Activated B cell treated with CpG ODN at 0.5 μM for 24 hours (primary cell): ENCODE measurements at places on chromosomes 2 and 18. TPM values are rescaled to one million over a fixed set of nuclear protein-coding genes. Genes with fewer than 3 reads are reported as not detected.

Gene IER3IP1
- total RNA-seq, result 8.6 and 8.8 TPM in 2 replicates

Gene COX7A2L
- 84.2 and 86.4 TPM in 2 replicates for total RNA-seq

Gene NR4A2
- 6.7 and 7.5 TPM in 2 replicates for total RNA-seq

Gene CCNT2
- total RNA-seq, result 62.9 and 73.4 TPM in 2 replicates

Gene NDUFV2
- total RNA-seq, result 168 and 169 TPM in 2 replicates

Gene CCDC85A
- total RNA-seq, result not detected in 2 replicates

Gene STPG4
- total RNA-seq, result 0.60 and 1.0 TPM in 2 replicates

Gene NCKAP1
- 0.22 TPM in 1 of 2 replicates, not detected in the other for total RNA-seq

Gene ZNF513
- 30.1 and 32.8 TPM in 2 replicates for total RNA-seq

Gene CDH7
- total RNA-seq, result not detected in 2 replicates

Gene OST4
- 243 and 265 TPM in 2 replicates for total RNA-seq

Gene CTIF
- 9.3 and 9.7 TPM in 2 replicates for total RNA-seq

Gene ELOA2
- not detected in 2 replicates for total RNA-seq

- no peak overlapping the region for H3K27ac ChIP-seq
- no peaks in the 10 kb centered on the region for H3K4me1 ChIP-seq
- H3K4me3 ChIP-seq, result no peak overlapping the region
- DNase-seq, result no peak
Observed at GRCh38 chr2:73614105-73614504, 28.1 kb downstream of the NAT8 start.

DNA sequence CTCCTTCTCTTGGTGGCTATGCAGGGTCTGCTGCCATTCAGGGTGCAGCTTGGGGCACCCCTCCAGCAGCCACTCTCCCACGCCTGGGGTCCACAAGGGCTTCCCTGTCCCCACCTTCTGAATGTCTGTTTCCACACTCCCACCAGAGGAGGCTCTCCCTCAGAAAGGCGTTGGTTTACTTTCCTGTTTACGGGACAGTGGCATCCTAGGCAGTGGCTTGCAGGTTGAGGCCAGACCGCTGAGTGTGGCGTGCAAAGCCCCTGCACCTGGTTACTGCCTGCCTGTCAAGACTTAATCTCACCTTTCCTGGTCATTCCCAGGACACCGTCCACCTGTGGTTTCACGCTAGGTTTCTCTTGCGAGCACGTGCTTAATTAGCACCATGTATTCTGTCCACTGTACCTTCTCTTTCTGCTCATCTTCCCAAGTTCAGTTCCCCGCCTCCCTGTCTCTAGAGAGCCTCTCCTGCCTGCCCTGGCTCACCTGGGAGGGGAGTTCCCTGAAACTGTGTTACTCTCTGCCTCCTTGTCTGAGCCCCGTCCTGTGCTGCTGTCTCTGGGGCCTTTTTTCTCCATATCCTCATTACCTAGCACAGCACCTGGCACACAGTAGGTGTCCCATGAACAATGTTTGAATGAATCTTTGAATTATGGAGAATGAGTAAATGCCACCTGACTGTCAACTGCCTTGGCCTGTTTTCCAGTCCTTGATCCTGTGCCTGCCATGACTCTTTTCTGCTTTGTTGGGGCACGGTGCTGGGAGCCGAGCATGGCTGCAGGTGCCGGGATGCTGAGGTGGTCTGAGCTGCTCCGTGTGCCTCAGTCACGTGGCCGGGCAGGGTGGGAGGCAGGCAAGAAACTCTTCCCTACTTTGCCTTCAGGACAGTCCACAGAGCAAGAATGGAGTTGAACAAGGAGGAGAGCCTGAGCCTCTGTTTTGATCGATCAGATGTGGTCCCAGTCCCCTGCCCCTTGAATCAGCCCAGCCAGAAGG lies 56.4 kb downstream of the ARHGEF4 start:
- no peak overlapping the region for H3K4me3 ChIP-seq
- no peaks in the 10 kb centered on the region for H3K36me3 ChIP-seq
- no peak for DNase-seq
- no peak overlapping the region for H3K27ac ChIP-seq
- H3K4me1 ChIP-seq, result peaks cover 4% of the 10 kb centered on the region

DNA sequence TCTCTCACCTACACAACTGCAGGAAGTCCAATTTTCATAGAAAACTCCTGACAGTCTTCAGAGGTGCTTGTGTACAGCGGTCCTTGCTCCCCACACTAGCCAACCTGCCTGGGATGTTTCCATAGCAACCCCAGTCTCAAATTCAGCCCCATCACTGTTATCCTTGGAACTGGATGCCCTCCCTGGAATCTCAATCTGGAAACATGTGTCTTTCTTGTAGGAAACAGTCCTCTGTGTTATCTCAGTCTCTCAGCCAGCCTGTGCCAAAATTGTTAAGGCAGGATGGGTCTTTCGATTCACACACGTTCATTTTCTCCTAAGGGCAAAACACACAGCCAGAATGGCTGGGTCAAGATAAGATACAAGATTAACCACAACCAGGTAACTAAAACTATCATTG lies 295.5 kb upstream of the RND3 start:
- no peaks in the 10 kb centered on the region for H3K4me1 ChIP-seq
- no peak for DNase-seq
- no peaks in the 10 kb centered on the region for H3K36me3 ChIP-seq
- no peak overlapping the region for H3K4me3 ChIP-seq
- H3K27me3 ChIP-seq, result no peaks in the 10 kb centered on the region

DNA sequence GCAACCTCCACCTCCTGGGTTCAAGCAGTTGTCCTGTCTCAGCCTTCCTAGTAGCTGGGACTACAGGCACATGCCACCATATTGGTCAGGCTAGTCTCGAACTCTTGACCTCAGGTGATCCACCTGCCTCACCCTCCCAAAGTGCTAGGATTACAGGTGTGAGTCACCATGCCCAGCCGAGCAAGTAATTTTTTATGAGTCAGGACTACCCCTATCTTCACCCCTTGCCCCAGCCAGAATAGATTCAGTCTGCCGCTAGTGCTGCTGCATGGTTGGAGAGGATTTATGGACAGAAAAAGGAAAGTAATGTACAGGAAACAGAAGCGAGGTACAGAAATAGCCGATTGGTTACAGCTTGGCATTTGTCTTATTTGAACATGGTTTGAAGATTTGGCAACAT lies 48.9 kb downstream of the BMPR2 start:
- H3K36me3 ChIP-seq, result peaks cover 13% of the 10 kb centered on the region
- H3K27me3 ChIP-seq, result peaks cover 3% of the 10 kb centered on the region
- H3K27ac ChIP-seq, result no peak overlapping the region
- H3K4me1 ChIP-seq, result peaks cover 7% of the 10 kb centered on the region

DNA sequence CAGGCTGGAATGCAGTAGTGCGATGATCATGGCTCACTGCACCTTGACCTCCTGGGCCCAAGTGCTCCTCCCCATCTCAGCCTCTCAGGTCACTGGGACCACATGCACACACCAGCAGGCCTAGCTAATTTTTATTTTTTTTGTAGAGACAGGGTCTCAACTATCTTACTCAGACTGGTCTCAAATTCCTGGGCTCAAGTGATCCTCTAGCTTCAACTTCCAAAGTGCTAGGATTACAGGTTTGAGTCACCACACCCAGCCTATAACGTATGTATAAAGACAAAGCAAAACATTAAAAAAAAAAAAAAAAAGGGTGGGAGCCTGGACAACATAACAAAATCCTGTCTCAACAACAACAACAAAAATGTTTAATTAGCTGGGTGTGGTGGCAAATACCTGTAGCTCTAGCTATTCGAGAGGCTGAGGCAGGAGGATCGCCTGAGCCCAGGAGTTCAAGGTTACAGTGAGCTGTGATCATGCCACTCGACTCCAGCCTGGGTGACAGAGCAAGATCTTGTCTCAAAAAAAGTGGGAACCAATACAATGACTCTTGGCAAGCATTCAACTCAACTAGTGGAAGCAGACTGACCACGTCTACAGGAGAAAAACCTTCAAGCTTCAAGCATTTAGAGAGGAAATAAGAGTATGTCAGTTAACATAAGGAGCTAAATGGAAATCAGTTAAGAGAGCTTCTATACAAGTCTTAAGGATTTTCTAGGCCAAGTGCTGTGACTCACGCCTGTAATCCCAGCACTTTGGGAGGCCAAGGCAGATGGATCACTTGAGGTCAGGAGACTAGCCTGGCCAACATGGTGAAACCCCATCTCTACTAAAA lies 2.6 kb downstream of the GTF3C2 start:
- H3K36me3 ChIP-seq, result peaks cover 29% of the 10 kb centered on the region
- peaks cover 64% of the 10 kb centered on the region for H3K4me1 ChIP-seq
- peak overlapping the region; percentile 15 for H3K4me3 ChIP-seq
- H3K27me3 ChIP-seq, result no peaks in the 10 kb centered on the region
- H3K27ac ChIP-seq, result no peak overlapping the region

- H3K4me3 ChIP-seq, result peak overlapping the region; percentile 72
- H3K27me3 ChIP-seq, result no peaks in the 10 kb centered on the region
- peaks cover 55% of the 10 kb centered on the region for H3K4me1 ChIP-seq
- DNase-seq, result no peak
- peaks cover 27% of the 10 kb centered on the region for H3K36me3 ChIP-seq
Observed at GRCh38 chr2:178482437-178482836, 2.2 kb downstream of the PLEKHA3 start.

- no peak for DNase-seq
- H3K4me3 ChIP-seq, result no peak overlapping the region
- H3K4me1 ChIP-seq, result no peaks in the 10 kb centered on the region
- H3K36me3 ChIP-seq, result no peaks in the 10 kb centered on the region
- no peak overlapping the region for H3K27ac ChIP-seq
Observed at GRCh38 chr2:8427211-8427610, 254.6 kb upstream of the ID2 start.

DNA sequence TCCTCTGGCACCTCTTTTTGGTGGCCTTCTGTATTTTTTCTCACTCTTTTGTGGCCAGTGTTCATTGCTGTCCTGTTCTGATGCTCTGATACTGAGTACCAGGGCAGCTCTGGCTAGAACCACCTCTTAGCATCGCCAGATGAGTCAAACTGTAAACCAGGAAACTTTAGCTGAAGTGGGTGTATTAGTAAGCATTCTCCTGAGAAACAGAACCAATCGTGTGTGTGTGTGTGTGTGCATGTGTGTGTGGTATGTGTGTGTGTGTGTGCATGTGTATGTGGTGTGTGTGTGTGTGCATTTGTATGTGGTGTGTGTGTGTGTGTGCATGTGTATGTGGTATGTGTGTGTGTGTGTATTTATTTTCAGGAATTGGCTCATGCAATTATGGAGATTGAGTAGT lies 166.3 kb upstream of the SKOR2 start:
- DNase-seq, result no peak
- H3K4me3 ChIP-seq, result no peak overlapping the region

DNA sequence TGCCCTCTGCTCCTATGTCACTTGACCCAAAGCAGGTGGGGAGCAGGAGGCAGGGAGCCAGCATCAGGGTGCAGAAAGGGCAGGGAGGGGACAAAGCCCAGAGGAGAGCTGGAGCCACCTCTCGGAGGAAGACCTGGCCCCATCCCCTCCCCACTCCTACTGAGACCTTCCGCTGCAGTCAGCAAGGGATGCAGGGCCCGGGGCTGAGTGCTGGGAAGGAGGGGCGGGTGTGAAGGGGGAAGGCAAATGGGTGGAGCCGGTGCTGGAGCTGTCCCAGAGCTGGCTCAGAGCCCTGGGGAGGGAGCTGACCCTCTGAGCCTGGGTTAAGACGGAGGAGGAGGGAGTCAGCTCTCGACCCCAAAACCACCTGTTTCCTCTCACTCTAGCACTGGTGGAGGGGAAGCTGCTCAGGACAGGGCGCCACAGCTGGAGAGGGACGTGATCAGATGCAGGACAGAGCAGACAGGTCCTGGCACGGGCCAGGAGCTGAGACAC lies 33.8 kb downstream of the HS1BP3 start:
- no peak for DNase-seq
- H3K4me1 ChIP-seq, result peaks cover 6% of the 10 kb centered on the region
- H3K36me3 ChIP-seq, result peaks cover 26% of the 10 kb centered on the region
- no peak overlapping the region for H3K27ac ChIP-seq
- H3K27me3 ChIP-seq, result no peaks in the 10 kb centered on the region

DNA sequence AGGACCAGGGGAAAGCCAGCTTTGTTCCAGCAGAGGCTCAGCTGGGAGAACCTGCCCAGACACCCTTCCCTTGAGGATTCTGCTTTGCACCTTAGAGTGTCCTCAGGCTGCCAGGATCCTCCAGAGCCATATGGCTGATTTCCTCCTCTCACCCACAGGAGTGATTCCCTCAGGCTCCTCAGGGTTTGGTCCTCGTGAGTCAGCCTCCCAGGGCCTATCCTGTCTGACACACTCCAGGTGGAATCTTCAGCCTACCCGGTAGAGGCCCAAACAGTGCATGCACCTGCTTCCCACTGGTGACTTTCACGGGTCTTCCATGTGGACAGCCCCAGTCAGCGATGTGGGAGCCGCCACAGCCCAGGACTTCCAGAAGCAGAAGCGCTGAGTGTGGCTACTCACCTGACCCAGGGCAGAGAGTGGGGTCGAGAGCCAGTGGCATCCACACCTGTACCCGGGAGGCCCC lies 73.3 kb downstream of the TFCP2L1 start:
- no peak for DNase-seq
- no peak overlapping the region for H3K27ac ChIP-seq
- H3K27me3 ChIP-seq, result no peaks in the 10 kb centered on the region

DNA sequence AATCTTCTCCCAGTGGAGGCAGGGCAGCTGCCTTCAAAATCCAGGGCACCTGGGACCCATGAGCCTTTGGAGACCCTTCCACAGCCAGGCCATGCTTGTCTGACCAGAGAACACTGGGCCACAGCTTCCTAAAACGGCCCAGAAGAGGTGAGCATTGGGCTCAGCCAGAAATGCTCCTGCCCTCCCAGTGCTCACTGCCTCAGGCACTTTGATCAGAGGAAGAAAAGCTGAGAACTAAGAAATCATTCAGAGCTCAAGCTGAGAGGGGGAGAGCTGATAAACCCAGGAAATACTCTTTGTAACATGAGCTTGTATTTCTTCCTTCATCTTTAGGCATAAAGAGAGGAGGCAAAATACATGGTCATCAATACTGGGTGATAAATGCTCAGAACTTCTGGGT lies 365.5 kb upstream of the KLHL29 start:
- no peak overlapping the region for H3K27ac ChIP-seq
- H3K27me3 ChIP-seq, result no peaks in the 10 kb centered on the region
- no peaks in the 10 kb centered on the region for H3K36me3 ChIP-seq
- no peak for DNase-seq
- no peaks in the 10 kb centered on the region for H3K4me1 ChIP-seq

- H3K27me3 ChIP-seq, result peaks cover 11% of the 10 kb centered on the region
- no peaks in the 10 kb centered on the region for H3K4me1 ChIP-seq
- no peaks in the 10 kb centered on the region for H3K36me3 ChIP-seq
- H3K27ac ChIP-seq, result no peak overlapping the region
- no peak for DNase-seq
- H3K4me3 ChIP-seq, result no peak overlapping the region
Observed at GRCh38 chr2:70817284-70817954, 3.0 kb downstream of the CLEC4F start.

DNA sequence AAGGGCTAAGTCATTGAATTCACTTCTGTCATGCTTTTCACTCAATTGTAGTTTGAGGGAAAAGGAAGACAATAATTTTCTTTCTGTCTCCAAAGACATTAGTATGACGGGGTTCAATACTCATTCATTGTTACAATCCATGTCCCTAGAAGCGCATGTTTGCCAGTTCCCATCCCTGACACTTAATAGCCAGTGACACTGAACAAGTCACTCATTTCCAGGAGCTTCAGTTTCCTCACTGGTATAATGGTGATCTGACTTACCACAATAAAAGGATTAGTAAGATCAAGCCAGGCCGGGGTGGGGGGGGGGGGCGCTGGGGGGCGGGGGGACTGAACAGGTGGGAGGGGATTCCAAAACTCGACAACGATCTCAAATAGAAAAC lies 144.8 kb upstream of the MAP3K20 start:
- peaks cover 21% of the 10 kb centered on the region for H3K27me3 ChIP-seq
- H3K36me3 ChIP-seq, result no peaks in the 10 kb centered on the region
- no peak overlapping the region for H3K4me3 ChIP-seq
- H3K4me1 ChIP-seq, result no peaks in the 10 kb centered on the region
- DNase-seq, result no peak
- H3K27ac ChIP-seq, result no peak overlapping the region
